ENCODE measurements at places on chromosomes 4 and X.

DNA sequence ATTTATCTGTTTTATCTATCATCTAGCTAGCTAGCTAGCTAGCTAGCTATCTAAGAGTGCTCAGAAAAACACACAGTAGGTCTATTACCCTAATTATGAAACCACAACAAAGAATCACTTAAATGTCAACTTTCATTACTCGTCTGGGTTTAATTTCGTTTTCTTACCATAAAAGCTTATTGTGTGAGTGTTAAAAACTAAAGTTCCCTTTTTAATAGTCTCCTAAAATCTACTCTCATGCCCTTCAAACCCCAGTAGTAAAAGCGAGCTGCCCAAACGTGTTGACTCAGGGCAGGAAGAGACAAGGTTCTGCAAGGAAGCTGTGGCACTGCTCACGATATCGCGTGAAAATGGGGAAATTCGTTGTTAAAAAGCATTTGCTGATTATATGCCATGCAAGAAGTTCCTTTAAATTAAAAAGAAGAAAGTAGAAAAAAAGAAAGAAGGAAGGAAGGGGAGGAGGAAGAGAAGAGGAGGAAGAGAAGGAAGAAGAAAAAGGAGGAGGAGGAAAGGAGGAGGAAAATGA is 595 bp downstream of the MBNL3 start:
- DNase-seq: peak; percentile 33

GRCh38 chrX:79182616-79183015 is 38.1 kb downstream of the GPR174 start:
- no peak for DNase-seq

- DNase-seq: no peak
Measured at GRCh38 chr4:144818136-144818535, 172.2 kb downstream of the HHIP start.

DNA sequence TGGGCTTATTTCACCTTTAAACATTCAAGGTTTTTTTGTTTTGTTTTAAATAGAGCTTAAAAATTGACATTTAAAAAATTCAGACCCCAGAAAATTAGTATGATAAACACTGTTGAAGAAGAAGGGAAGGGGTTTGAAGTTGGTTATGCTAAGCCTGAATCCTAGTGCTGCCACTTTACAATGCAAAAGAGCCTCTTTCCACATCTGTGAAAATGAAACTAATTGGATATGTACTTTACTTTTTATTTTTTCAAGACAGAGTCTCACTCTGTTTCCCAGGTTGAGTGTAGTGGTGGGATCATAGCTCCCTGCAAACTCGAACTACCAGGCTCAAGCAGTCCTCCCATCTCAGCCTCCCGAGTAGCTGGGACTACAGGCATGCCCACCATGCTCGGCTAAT is 41.8 kb downstream of the FIP1L1 start:
- no peak for DNase-seq

DNA sequence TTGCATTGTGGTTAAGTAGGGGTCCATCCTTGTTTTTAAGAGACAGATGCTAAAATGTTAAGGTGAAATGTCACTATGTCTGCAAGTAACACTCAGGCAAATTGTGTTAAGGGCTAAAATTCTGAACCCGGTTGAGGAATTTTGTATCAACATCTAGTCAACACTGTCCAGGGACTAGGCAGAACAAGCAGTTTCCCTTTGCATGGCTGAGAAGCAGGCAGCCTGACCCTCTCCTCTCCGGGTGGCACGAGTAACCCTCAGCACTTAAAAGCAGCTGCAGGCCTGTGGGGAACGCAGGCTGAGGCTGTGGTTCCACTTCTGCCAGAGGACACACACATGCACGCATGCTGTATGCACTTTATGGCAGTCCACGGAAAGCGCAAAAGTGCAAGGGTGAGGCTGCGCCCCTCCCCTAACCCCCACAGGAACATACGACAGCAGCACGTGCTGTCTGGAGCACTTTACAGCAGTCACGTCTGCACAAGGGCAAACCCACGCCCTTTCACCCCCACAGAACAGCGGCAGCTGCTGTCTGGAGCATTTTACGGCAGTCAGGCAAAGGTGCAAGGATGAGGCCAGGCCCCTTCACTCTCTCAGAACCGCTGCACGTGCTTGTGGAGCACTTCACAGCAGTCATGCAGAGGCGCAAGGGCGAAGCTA is 619 bp upstream of the MPC1L start:
- DNase-seq: peak; percentile 52

- DNase-seq: no peak
Measured at GRCh38 chr4:158333820-158334219, 123.5 kb downstream of the TMEM144 start.

- DNase-seq: no peak
Measured at GRCh38 chr4:15506464-15506863, 36.8 kb downstream of the CC2D2A start.

GRCh38 chr4:3255611-3256186 is 6.7 kb downstream of the MSANTD1 start:
- DNase-seq: peak; percentile 4

- no peak for DNase-seq
Measured at GRCh38 chr4:17515445-17516407, 761 bp downstream of the CLRN2 start.

GRCh38 chrX:149467920-149468319 is 37.2 kb downstream of the IDS start:
- DNase-seq: no peak

DNA sequence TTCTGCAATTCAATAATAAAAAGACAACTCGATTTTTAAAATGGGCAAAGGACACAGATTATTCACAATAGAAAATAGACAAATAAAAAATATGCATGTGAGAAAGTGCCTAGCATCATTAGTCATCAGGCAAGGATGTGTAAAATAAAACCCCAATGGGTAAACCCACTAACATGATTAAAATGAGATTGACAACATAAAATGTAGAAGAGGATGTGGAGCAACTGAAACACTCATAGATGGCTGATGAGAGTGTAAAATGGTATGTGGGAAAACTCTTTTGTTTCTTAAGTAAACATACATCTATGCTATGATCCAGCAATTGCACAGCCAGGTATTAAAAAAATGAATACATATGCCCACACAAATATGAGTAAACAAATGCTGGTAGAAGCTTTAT is 177.6 kb downstream of the IQCM start:
- DNase-seq: no peak

DNA sequence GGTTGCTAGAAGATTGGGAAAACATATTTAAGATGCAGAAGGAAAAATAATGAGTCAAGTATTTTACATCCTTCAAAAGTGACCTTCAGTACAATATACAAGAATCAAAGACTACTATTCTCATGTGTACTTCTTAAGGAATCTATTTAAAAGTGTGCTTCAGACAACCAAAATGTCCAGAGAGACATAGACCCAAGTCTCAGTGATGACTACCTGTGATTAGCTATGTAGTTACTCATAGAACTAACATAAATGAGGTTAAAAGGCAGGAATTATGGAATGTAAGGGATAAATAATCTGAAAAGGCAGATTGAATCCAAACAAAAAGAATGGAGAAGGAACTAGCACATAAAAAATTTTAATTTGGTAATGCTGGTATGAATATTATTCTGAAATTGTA is 634.7 kb upstream of the FAM241A start:
- no peak for DNase-seq

DNA sequence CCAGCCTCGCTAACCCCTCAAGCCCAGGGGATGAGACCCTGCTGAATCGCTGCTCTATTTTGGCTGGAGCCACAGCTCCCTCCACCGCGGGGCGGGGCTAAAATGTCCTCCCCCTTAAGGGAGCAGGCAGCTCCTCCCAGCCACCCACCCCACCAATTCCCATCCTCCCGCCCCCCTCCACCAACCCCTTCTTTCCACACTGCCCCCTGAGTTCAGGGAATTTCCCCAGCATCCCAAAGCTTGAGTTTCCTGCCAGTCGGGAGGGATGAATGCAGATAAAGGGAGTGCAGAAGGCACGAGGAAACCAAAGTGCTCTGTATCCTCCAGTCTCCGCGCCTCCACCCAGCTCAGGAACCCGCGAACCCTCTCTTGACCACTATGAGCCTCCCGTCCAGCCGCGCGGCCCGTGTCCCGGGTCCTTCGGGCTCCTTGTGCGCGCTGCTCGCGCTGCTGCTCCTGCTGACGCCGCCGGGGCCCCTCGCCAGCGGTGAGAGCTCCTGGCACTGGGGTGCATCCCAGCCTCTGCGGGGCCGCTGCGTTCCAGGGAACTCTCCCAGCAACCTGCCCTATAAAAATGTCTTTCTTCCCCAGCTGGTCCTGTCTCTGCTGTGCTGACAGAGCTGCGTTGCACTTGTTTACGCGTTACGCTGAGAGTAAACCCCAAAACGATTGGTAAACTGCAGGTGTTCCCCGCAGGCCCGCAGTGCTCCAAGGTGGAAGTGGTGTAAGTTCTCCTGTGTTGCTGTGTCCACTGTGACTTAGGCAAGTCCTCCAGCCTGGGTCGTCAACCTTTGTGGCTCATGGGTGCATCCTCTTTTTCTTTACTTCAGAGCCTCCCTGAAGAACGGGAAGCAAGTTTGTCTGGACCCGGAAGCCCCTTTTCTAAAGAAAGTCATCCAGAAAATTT is at the start of gene CXCL6:
Gene CXCL6, plus strand, starts transcription at position 306 of the 907 bp plus-strand sequence. Its CDS starts 73 bp downstream, at position 379.
- peak; percentile 28 for DNase-seq

- DNase-seq: no peak
Measured at GRCh38 chr4:156642161-156642560, 329.4 kb downstream of the PDGFC start.

DNA sequence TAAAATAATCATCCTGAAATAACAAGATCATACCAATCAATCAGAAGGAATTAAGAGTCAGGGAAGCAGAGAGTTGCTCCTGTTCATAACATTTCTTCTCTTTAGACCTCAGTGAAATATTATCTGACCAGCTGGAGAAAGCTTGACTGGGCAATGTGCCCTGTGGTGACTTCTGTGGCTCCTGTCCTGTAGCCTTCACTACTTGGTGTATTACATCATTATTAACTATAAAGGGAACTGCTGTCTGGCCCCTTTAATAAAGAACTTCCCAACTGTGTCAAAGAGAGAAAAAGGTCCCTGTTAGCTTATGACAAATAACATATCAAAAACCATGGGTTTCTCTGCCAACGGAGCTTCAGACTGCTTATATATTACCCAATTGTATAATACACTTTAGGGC is 18.0 kb downstream of the OPHN1 start:
- no peak for DNase-seq

DNA sequence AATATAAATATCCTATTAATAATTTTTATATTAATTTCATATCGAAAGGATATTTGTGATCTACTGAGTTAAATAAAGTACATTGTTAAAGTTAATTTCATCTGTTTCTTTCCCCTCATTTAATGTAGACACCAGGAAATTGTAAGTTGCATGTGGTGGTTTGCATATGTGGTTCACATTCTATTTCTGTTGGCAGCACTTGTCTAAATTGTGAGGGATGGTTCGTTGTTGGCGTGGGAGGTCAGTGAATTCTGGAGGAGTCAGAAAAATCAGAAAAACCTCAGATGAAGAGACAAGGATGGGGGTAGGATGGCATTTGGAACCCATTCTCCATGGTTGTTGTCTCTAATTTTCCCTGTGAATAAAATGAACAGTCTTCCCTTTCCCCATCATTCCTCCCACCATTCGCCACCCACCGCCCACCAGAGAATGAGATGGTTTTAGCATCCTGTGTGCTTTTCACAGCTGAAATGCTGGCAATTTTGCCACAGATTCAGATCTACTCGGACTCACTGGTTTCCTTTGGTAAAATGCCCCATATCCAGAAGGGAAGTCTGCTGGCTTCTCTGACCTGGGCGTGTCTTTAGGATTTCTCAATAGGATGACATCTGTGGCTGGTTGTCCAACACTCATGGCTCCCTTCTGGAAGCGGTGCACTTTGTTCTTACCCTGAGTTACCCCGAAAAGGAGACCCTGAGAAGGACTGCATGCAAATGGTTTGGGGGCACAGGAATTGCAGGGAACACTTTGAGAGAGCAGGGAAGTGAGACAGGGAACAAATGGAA is 52.3 kb downstream of the LGI2 start:
- DNase-seq: no peak

DNA sequence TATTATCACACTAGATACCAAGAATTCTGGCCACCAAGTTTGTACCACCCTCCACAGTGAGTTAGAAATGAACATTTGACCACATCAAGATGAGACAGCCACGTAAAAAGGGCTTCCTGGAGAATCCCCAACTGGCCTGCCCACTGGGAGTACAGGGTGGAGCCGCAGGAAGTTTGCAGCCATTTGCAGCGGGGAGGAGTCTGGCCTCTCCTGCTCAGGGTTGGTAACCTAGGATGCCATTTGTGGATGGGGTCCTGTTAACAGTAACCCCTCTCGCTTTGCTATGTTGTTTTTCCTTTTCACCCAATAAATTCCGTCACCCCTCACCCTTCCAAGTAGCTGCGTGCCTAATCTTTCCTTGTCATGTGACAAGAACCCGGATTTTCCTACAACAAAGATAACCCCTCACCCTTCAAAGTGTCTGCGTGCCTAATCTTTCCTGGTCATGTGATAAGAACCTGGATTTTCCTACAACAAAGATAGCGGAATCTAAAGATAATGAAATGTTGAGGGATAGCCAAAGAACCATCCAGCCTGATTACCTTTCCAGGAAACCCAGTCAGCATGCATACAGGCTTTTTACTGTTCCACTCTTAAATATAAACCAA is 245.4 kb downstream of the NAF1 start:
- no peak for DNase-seq

- no peak for DNase-seq
Measured at GRCh38 chrX:69543572-69543971, 39.4 kb downstream of the NALF2 start.

GRCh38 chr4:7932287-7932686 is 7.4 kb downstream of the AFAP1 start:
- DNase-seq: no peak

GRCh38 chrX:1417921-1418771 is 26.2 kb upstream of the SLC25A6 start:
- DNase-seq: no peak

DNA sequence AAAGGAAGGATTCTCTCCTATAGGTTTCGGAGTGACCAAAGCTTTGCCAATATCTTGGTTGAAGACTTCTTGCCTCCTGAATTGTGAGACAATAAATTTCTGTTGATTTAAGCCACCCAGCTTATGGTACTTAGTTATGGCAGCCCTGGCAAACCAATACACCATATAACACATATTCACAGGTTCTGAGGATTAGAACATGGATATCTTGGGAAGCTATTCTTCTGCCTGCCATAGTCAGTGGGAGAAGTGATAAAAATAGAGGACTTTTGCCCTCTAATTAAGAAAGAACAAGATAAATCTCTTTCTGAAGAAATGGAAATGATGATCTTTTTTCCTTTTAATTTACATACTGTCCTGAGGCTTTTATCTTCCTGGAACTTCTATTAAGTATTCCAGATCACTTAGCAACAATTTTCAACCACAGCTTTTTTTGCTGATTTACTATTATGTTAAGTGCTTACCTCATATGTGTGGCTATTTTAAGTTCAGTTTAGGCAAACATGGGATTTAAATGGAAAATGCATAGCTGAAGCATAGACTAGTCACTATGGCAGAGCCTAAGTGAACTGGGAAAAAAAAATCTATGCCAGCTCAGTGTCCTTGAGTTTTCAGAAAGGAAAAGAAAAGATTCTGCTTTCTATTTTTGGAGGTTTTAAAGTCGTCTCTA is 381.7 kb downstream of the STPG2 start:
- no peak for DNase-seq

Measured in transverse colon (tissue), 4 donors.